Effector memory CD8-positive, alpha-beta T cell (primary cell): ENCODE measurements at places on chromosomes 6 and 20.

- H3K27ac ChIP-seq, result no peak overlapping the region
- H3K27me3 ChIP-seq, result no peaks in the 10 kb centered on the region
- peaks cover 21% of the 10 kb centered on the region for H3K4me1 ChIP-seq
Observed at GRCh38 chr20:13243826-13244376, 22.8 kb downstream of the ISM1 start.

GRCh38 chr6:53103993-53104675, 38.9 kb downstream of the FBXO9 start:
- DNase-seq, result no peak
- no peak overlapping the region for H3K4me3 ChIP-seq
- H3K4me1 ChIP-seq, result no peaks in the 10 kb centered on the region

DNA sequence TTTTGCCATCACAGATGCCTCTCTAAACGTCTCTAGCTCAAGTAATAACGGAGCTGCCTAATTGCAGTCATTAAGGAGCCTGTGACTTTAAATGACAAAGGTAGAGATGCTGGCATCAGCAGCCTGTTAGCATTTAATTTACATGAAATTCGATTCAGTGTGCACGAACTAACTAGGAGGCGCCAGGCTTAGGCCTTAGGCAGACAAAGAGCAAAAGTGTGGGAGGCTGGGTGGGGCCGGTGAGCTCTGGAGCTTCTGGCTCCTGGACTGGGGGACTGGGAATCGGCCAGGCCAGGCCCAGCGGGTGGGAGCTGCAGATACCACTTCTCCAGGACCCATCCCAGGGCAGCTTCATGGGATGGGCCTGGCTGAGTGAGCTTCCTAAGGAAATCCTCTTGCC, 170.0 kb upstream of the AGPAT4 start:
- H3K4me3 ChIP-seq, result no peak overlapping the region
- no peak for DNase-seq
- no peak overlapping the region for H3K27ac ChIP-seq
- H3K27me3 ChIP-seq, result peaks cover 11% of the 10 kb centered on the region
- H3K36me3 ChIP-seq, result no peaks in the 10 kb centered on the region

DNA sequence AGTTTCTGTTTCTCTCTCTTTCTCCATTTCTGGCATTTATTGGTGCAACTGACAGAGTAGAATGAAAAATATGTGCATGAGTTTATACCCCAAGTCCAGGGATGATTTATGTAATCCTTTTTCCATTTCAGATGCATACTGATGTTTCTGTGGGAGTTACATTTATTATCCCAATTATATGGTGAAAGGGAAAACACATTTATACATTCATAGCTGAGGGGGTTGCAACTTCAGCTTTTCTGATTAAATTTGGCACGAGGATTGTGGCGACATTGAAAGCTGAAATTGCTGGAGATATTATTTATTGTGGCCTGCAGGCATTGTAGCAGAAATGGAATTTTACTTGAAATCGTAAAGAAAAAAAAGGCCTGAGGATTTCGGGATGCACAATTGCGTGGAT, 31.5 kb upstream of the FNDC1 start:
- H3K4me3 ChIP-seq, result no peak overlapping the region
- DNase-seq, result no peak
- H3K27ac ChIP-seq, result no peak overlapping the region
- no peaks in the 10 kb centered on the region for H3K36me3 ChIP-seq
- peaks cover 12% of the 10 kb centered on the region for H3K27me3 ChIP-seq

- DNase-seq, result no peak
- no peaks in the 10 kb centered on the region for H3K36me3 ChIP-seq
- no peaks in the 10 kb centered on the region for H3K4me1 ChIP-seq
- no peak overlapping the region for H3K27ac ChIP-seq
- H3K4me3 ChIP-seq, result no peak overlapping the region
Observed at GRCh38 chr6:25419879-25420278, 140.7 kb downstream of the CARMIL1 start.

DNA sequence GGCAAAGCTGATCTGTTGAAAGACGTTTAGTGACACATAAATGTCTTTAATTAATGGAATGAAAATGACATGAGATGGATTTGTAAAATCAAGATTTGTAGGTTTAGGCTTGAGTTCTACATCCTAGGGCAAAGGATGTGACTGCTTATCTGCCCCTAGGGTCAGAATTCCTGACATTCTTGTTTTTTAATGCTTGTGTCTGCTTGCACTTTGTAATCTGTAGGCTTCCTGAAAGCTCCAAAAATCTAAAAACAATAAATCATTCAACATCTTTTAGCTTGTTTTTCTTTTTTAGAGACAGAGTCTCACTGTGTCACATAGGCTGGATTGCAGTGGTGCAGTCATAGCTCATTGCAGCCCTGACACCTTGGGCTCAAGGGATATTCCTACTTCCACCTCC, 107.9 kb upstream of the MLIP start:
- DNase-seq, result no peak
- no peak overlapping the region for H3K4me3 ChIP-seq
- peaks cover 5% of the 10 kb centered on the region for H3K27me3 ChIP-seq
- no peak overlapping the region for H3K27ac ChIP-seq

GRCh38 chr20:54167909-54168872, 5.6 kb downstream of the CYP24A1 start:
- no peaks in the 10 kb centered on the region for H3K36me3 ChIP-seq
- no peak overlapping the region for H3K27ac ChIP-seq
- no peak for DNase-seq
- H3K4me3 ChIP-seq, result no peak overlapping the region
- H3K27me3 ChIP-seq, result peaks cover 70% of the 10 kb centered on the region

- H3K27ac ChIP-seq, result no peak overlapping the region
- H3K36me3 ChIP-seq, result no peaks in the 10 kb centered on the region
- DNase-seq, result no peak
- no peak overlapping the region for H3K4me3 ChIP-seq
- peaks cover 32% of the 10 kb centered on the region for H3K27me3 ChIP-seq
- no peaks in the 10 kb centered on the region for H3K4me1 ChIP-seq
Observed at GRCh38 chr20:62632575-62633090, 9.7 kb upstream of the SLCO4A1 start.

DNA sequence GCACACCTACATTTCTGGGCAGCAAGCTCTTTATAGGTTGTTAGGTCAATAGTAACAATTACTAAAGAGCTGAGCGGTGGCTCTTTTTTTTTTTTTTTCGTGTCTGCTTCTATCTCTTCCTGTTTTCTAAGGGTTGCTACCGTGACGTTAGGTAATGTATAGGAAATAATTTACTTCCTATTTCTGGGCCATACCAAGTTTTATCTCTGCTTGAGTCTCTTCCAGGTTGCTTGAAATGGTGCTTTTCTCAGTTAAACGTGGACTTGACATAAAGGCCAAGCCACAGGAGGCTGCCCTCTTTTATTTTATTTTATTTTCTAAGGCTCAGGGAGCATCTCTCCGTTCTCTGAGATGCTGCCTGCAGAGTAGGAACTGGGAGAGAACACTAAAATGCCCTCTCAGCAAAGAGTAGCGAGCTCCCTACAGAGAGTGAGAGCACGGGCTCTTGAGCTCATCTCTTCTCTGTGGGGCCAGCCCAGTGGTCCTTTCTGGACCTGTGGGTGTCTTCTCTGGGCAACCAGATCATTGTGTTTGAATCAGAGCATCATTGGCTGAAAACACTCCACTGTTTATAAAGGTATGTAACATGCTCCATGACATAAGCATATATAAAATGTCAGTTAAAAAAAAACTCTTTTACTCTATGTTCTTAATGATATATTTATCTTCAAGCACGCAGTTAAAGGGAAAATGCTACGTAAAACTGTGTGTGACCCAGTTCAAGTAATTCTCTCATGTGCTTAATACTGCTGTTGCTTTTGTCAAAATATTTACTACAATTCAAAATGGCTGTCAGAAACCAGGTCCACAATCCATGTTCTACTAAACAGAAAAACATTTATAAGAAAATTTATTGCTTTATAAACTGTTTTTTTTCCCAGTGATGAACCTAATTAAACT, at the start of gene ZNF831:
Gene ZNF831 (plus strand): TSS at position 191 of the 900 bp plus-strand sequence. CDS start 27,199 bp downstream, outside the sequence.
- peak within 1 kb of the TSS; percentile 100 for H3K27ac ChIP-seq
- H3K4me3 ChIP-seq, result peak within 1 kb of the TSS; percentile 95
- peaks cover 80% of the 10 kb centered on the region for H3K4me1 ChIP-seq
- H3K27me3 ChIP-seq, result no peaks in the 10 kb centered on the region
- DNase-seq, result peak; percentile 49
- peaks cover 70% of the 10 kb centered on the region for H3K36me3 ChIP-seq

- H3K27me3 ChIP-seq, result no peaks in the 10 kb centered on the region
- H3K4me3 ChIP-seq, result no peak overlapping the region
- peaks cover 5% of the 10 kb centered on the region for H3K36me3 ChIP-seq
- no peak for DNase-seq
Observed at GRCh38 chr6:159654483-159655098, 38.5 kb downstream of the SOD2 start.

- no peak for DNase-seq
- peaks cover 18% of the 10 kb centered on the region for H3K4me1 ChIP-seq
- H3K4me3 ChIP-seq, result no peak overlapping the region
- no peak overlapping the region for H3K27ac ChIP-seq
- no peaks in the 10 kb centered on the region for H3K27me3 ChIP-seq
- no peaks in the 10 kb centered on the region for H3K36me3 ChIP-seq
Observed at GRCh38 chr6:130781557-130781956, 45.6 kb upstream of the SMLR1 start.

DNA sequence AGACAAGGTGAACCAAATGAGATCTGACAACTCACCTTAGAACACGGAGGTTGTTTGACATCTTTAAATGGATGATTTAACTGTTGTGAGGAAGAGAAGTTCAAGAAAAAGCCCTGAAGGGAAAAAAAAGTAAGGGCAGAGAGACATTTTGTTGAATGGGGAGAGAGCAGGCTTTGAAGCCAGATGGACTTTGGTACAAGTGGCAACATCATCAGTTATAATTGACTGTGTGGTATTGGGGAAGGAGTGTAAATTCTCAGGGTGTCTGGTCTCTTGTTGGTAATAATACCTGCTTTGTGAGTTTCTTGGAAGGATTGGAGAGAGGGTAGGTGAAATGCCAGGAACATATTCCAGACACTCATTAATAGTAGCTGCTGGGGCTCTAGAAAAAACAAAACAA, 21.6 kb downstream of the OGFRL1 start:
- H3K4me3 ChIP-seq, result no peak overlapping the region
- no peaks in the 10 kb centered on the region for H3K36me3 ChIP-seq
- no peak for DNase-seq
- H3K27me3 ChIP-seq, result no peaks in the 10 kb centered on the region
- H3K4me1 ChIP-seq, result no peaks in the 10 kb centered on the region

- H3K4me1 ChIP-seq, result no peaks in the 10 kb centered on the region
- no peak for DNase-seq
- no peak overlapping the region for H3K4me3 ChIP-seq
- H3K27ac ChIP-seq, result no peak overlapping the region
Observed at GRCh38 chr20:46723039-46723438, 13.6 kb downstream of the SLC2A10 start.

GRCh38 chr20:41619360-41620100, 1.4 kb upstream of the CHD6 start:
- no peaks in the 10 kb centered on the region for H3K27me3 ChIP-seq
- no peak for DNase-seq
- H3K36me3 ChIP-seq, result peaks cover 10% of the 10 kb centered on the region

- peak overlapping the region; percentile 91 for H3K27ac ChIP-seq
- H3K27me3 ChIP-seq, result no peaks in the 10 kb centered on the region
- H3K4me3 ChIP-seq, result peak overlapping the region; percentile 88
Observed at GRCh38 chr6:26045928-26046368, 41.3 kb upstream of the HFE start.

- no peaks in the 10 kb centered on the region for H3K4me1 ChIP-seq
- H3K27ac ChIP-seq, result no peak overlapping the region
- peaks cover 18% of the 10 kb centered on the region for H3K27me3 ChIP-seq
- peaks cover 3% of the 10 kb centered on the region for H3K36me3 ChIP-seq
- no peak for DNase-seq
- H3K4me3 ChIP-seq, result no peak overlapping the region
Observed at GRCh38 chr20:47043086-47043485, 148.4 kb downstream of the EYA2 start.

DNA sequence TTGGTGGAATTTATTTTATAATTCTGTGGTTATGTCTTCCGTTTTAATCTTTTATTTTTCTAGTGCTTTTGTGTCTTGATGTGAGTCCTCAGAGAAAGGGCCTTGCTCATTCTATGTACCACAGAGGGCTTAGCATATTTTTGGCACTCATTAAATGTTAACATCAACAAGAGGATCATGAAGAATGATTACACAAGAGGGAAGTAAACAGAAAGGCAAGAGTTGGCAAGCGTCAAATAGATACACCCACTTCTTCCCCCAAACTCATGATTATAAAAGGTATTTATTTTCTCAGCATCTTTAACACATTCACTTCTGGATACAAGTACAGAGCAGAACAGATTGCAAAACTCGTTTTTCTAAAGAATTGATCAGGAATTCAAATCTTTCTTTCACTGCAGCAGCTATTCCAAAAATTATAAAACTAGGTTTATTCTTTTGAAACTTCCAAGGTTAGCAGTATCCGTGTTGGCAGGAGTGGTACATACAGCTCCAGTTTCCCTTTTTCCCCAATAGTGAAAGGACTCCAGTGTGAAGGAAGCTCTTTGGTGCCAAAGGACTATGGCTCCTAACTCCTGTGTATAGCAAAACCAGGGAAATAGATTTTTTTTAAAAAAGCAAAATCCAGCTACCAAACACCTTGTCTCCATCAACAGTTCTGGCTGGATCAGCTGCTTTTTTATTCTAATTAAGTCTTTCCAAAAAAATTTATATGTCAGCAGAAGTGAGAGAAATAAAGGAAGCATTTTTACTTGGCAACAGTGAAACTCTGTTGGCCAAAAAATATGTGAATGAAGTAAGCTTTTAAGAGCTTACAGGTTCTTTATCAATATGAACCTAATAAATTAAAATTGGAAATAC, 221.9 kb downstream of the ADGRG6 start:
- H3K27me3 ChIP-seq, result peaks cover 59% of the 10 kb centered on the region
- no peak for DNase-seq
- H3K4me1 ChIP-seq, result no peaks in the 10 kb centered on the region
- H3K27ac ChIP-seq, result no peak overlapping the region
- no peak overlapping the region for H3K4me3 ChIP-seq
- no peaks in the 10 kb centered on the region for H3K36me3 ChIP-seq

DNA sequence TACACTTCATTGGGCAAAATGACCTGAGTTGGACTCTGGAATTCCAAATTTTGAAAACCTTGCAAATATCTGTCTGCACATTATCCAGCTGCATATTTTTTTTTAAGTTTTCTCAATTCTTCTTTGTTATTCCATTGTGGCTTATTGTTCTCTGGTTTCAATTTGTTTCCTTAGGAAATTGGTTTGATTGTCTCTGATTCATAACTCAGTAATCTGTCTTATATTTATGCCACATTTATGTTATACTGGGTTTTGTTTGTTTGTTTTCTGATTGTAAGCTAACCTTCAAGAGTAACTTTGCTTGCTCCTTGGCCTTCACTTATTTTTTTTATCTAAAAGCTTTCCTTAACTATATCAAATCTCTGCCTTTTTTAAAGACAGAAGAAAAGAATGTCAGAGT, 193.3 kb upstream of the PLCB4 start:
- no peaks in the 10 kb centered on the region for H3K36me3 ChIP-seq
- no peak overlapping the region for H3K4me3 ChIP-seq
- no peak overlapping the region for H3K27ac ChIP-seq
- no peaks in the 10 kb centered on the region for H3K4me1 ChIP-seq
- no peak for DNase-seq

GRCh38 chr6:127301199-127301700, 34.6 kb downstream of the RNF146 start:
- DNase-seq, result no peak
- no peaks in the 10 kb centered on the region for H3K27me3 ChIP-seq
- no peaks in the 10 kb centered on the region for H3K4me1 ChIP-seq
- H3K4me3 ChIP-seq, result no peak overlapping the region
- no peak overlapping the region for H3K27ac ChIP-seq

- H3K27me3 ChIP-seq, result no peaks in the 10 kb centered on the region
- no peak for DNase-seq
- H3K4me1 ChIP-seq, result peaks cover 4% of the 10 kb centered on the region
- no peak overlapping the region for H3K4me3 ChIP-seq
- H3K36me3 ChIP-seq, result peaks cover 29% of the 10 kb centered on the region
- H3K27ac ChIP-seq, result no peak overlapping the region
Observed at GRCh38 chr6:112081569-112081968, 5.7 kb downstream of the TUBE1 start.
